ENCODE measurements at places on chromosomes 7 and 10.

DNA sequence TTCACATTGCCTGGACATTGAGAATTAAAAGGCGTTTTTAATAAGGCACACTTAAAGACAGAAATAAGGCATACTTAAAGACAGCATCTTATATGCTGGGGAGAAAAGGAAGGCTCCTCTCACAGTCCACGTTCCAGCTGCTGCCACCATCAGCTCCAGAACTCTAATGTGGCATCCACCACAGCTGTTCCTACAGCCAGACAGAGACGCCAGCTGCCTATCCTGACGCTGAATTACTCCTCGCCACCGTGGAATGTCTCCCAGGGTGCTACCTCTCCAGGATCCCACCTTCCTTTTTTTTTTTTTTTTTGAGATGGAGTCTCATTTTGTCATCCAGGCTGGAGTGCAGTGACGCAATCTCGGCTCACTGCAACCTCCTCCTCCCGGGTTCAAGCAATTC is 30.8 kb downstream of the SLC37A3 start:
- DNase-seq, result no peak

DNA sequence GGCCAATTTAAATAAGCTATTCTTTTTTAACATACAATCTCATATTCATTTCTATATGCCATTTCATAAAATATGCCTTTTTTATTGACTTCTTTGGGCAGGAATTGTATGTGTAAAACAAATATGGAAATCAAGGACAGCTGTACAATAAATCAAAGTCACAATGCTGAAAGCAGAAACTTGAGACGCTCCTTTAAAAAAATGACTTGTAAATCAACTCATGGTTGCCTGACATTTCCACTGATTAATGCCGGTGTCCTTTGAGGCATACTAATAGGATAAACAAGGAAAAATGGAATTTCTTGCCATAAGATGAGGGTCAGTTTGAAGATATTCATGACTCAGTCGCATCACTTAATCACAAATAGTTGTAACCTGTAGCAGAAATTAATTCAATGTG is 247.4 kb upstream of the TEX47 start:
- no peak for DNase-seq

GRCh38 chr7:70638158-70639107 is 493.5 kb upstream of the GALNT17 start:
- DNase-seq, result no peak

GRCh38 chr7:32116436-32116835 is 46.2 kb upstream of the PDE1C start:
- DNase-seq, result no peak

DNA sequence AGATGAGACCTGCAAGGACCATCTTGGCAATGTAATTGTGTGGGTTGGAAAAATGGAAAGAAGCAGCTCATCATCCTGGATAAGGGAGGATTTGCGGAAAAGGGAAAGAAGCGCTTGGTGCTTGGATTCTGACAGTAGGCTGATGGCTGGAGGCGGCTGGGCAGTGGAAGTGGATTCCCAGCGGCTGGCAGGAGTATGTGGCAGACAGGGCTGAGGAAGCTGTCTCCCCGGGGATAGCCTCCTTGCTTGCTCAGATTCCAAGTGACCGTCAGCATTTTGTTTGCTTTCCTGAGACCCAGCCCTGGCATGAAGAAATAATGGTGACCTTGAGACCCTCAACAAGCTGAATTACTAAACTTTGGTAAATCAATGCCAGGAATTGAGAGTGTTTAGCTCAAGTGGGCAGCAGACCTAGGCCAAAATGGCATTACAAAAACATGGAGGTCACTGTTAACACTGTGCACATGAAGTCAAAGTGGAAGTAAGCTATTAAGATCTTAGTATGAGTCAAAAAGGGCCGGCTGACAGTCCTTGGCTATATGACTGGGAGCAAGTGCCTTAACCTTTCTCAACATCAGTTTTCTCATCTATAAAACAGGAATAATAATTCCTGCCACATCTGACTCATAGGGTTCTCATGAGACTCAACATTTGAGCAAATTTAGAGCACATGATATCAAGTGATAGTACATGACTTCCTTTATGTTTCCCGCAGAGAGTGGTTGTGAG is 21.3 kb downstream of the SLC25A28 start:
- DNase-seq, result no peak

DNA sequence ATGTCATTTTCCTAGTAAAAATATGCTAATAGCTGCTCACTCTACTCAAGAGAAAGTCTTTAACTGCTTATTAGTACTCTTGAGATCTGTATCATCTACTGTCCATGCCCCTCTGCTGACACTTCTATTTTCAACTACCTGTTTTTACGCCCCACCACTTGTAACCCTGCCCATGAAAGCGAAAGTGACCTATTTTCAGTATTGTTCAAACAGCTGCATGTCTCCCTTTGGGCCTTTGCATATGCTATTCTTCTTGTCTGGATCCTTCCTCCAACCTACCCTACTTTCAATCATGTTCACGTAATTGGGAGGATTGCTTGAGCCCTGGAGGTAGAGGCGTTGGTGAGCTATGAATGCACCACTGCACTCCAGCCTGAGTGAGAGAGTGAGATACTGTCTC is 1481.3 kb downstream of the GATA3 start:
- no peak for DNase-seq

DNA sequence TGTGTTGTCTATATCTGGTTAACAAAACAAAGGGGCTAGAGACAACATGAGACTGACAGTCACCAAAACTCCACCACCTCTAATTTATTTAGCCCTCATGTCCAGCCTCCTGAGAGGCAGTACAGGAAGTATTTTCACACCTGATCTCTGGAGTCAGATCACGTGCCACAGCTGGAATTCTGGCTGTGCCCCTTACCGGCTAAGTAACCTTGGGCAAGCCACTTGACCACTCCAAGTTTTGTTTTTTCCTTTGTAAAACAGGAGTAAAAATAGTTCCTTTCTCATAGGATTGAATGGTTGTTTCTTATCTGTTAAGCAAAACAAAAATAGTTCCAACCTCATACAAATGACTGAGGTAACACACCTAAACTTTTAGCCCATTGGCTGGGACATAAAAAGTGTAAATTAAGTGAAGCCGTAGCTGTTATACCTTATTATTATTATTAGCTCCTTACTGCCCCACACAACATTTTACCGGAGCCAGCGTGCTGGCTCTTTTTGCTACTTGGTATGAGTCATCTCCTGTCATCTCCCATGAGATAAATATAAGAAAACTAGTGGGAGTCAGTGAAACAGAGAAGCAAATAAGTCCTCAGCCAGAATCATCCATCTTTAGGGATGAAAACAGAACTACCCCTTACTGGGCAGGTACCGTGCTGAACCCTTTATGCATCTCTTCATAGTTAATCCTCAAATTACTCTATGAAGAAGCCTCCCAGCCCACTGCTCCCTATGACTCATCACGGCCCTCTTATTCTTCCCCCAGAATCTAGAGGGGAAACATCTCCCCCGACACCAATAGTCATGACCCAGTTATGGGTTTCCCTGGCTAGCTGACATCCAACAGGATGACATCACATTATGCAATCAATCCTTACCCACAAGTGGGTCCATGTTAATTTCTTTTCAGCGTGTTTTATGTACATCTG is 44.9 kb downstream of the PPP1R3C start:
- DNase-seq, result no peak

Data from right renal pelvis (tissue), 4 donors.